ENCODE measurements at places on chromosomes 6 and 20.

- DNase-seq = no peak
Observed at GRCh38 chr6:91654357-91654756, 1067.5 kb upstream of the MAP3K7 start.

- no peak for DNase-seq
Observed at GRCh38 chr20:30485331-30486102, 771.9 kb upstream of the DEFB115 start.

GRCh38 chr6:157429248-157429647, 48.3 kb downstream of the ZDHHC14 start:
- DNase-seq = no peak

- DNase-seq = no peak
Observed at GRCh38 chr6:19988555-19988954, 151.4 kb downstream of the ID4 start.

GRCh38 chr20:63230800-63231268, 4.9 kb upstream of the BIRC7 start:
- no peak for DNase-seq

DNA sequence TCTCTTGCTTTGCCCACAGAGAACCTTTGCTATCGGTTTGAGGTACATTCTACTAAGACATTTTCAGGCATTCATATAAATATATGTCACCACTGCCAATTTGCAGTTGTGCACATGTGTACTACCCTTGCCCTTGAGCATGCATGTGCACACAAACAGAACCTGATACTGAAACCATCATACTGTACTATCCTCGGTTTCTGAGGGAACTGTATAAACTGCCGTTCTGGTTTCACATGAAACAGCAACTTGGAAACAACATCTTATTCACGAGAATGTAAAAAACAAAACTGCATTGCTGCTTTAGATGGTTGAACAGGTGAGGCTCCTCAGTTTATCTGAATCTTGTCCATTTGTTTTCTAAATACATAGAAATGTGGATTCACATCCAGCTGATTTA, 151.2 kb upstream of the TMEM170B start:
- no peak for DNase-seq

DNA sequence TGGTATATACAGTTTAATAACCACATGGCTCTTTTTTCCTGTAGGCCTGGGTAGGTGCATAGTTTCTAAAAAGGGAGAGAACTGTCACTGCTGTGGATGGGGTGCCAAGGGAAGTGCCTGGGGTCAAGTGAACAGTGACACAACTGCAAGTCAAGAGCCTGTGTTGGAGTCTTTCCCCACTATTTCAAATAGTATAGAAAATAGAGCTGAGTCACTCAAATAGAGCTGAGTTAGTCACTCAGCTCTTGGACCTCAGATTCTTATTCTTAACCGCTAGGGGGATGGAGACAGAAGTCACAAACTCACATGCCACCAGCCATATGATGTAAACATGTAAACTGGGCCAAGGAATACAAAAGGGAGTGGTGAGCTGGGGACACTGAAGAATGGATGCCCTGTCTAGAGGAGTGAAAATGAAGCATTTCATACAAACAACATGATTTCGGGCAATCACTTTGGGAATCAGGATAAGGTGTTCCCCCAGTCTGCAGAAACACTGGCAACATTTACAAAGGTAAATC, 2.1 kb downstream of the NQO2 start:
- DNase-seq = no peak

- no peak for DNase-seq
Observed at GRCh38 chr20:6994452-6994851, 227.0 kb downstream of the BMP2 start.

DNA sequence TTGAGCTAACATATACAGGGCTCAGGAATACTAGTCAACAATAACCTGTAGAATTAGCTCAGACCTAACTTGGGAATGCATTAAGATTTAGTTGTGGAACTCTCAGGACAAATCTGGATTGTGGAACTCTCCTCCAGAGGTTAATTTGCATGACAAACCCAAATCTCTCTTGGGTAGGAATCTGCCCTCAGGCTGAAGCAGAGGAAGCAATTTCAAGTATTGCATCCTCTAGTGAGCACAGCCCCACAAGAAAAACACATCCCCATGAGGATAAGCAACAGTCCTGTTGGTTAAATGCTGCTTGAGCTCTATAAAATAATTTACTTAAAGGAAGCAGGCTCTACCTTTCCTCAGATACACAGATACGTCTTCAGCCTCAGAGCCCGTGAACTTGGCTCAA, 170.9 kb upstream of the STXBP5 start:
- no peak for DNase-seq

DNA sequence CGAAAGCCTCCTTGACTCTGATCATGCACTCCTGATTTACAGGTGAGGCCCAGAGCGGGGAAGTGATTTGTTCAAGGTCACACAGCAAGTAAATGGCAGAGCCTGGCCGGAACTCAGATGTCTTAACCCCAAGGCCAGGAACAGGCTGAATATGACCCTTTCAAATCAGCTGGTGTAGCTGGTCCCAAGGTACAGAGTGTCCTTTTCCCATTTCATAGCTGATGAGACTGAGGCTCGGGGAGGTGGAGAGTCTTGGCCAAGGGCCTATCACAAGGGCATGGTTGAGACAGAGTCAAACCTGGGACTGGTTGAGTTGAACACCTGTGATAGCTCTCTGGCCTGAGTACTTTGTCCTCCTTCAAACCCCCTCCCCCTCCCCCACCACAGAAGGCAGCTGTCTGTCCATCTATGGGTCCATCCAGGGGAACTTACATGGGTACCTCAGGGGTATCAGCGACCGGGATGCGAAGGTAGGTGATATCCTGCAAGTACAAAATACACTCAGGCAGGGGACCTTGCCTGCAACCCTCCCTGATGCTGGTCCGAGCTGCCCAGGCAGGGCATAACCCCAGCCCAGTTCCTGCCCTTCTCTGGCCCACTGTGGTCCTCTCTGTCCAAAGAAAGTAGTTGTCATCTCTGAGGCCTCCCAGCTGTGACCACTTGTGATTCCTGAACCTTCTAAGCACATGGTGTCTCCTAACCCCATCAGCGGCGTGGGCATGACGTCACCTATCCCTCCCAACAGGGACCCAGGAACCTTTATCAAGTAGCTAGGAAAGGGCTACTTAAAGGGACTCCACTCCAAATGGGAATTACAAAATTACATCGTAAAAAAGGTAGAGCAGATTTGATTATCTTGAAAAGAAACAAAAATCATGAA, 5.6 kb downstream of the DUSP15 start:
- no peak for DNase-seq

DNA sequence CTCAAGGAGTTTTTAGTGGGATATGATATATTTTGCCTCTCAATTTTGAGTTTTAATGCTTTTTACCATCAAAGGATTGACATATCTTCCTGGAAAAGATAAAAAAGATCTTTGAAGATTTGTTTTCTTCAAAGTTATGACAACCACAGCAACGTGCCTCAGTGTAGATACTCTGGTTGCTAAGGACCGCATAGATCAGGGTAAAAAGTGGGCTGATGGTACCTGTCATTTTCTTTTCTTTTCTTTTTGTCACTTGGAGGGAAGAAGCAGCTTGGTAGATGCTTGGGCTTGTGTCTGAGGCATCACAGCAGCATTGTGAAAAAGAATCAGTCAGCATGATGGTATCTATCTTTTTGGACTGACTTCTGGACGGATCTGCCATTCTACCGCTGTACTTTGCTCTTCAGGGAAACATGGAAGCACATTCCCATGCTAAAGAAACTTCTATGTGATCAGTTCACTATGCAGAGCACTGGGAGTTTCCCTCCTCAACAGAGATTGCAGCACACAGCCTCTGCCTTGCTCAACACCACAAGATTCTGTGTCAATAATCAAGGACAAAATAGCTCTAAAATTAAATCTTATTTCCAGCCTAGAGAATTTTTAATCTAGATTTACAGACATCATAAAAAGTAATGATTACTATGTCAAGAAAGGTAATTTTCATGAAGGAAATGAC, 54.8 kb upstream of the SGK1 start:
- no peak for DNase-seq

DNA sequence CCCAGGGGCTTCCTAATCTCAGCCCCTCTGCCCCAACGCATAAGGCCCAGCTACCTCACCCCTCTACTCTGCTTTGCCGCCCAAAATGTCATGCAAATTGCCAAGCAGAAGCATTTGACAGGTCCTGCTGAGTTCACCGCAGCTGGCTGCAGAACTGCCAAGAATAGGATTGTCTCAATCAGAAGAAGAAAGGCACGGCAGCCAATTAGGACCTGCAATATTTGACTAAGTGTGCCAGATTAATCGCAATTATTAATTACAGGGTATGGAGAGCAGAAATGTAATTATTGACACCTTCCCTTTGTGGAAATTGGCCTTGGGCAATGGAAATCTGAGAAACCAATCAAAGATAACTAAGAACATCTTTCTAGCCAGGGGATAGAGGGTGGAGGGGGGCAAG, 318.6 kb downstream of the LRFN2 start:
- DNase-seq = no peak

GRCh38 chr6:126661646-126662045, 321.7 kb downstream of the CENPW start:
- DNase-seq = no peak

GRCh38 chr6:30508890-30509736, 19.8 kb downstream of the HLA-E start:
- no peak for DNase-seq

GRCh38 chr6:130116273-130116672, 97.9 kb downstream of the L3MBTL3 start:
- DNase-seq = no peak

GRCh38 chr20:22815603-22816315, 219.4 kb upstream of the SSTR4 start:
- DNase-seq = no peak

DNA sequence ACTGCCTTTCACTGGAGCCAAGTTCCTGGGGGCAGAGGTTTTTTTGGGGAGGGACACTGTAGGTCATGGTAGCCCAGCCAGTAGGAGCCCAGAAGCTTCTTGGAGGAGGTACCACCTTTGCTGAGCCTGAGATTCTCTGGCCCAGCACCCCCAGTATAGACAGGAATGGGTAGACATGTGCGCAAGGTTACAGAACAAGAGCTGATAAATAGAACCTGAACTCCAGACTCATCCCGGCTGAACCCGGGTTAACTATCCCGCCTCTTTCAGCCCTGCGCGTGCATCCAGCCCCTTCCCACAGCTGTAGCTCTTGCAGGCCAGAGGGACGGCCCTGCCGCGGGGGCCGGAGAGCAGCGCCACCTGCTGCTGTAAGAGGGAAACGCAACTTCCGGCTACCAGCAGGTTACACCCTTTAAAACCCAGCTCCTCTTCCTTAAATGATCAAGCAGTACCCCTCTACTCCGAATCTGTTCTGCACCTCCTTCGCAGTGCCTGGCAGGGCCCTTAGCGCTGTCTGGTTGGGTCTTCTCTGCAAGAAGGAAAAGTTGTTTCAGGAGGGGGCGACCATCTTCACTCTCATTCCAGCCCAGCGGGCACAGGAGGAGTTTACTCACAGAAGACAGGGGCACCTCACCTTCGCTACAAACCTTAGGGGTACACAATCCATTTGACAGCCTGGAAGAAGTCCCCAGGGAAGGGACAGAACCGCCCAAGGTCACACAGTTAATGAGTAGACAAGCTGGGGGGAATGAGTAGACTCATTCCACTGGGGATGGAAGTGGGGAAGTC, 7.5 kb downstream of the SRXN1 start:
- no peak for DNase-seq

DNA sequence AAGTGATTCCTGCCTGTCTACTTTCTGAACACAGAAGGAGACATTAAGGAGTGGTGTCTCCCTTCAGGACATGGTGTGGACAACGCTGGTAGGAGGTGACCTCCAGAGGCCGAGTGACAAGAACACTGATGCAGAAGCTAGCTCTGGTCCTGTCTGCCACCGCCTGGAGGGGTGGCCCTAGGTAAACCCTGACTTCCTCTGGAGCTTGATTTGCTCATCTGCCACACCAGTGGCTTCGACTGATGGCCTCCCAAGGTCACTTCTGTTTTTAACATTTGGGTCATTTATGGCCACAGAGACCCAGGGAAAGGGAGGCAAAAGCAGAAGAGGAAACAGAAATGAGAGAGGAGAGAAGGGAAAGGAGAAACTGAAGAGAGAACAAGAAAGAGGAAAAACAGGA, 49.4 kb upstream of the SLC22A23 start:
- DNase-seq = no peak

GRCh38 chr20:23528867-23529431, 38.0 kb downstream of the CST8 start:
- DNase-seq = no peak

- no peak for DNase-seq
Observed at GRCh38 chr6:110334423-110335180, 23.5 kb downstream of the METTL24 start.

- no peak for DNase-seq
Observed at GRCh38 chr20:41443691-41444090, 77.1 kb upstream of the EMILIN3 start.

GRCh38 chr6:65955034-65955433, 248.0 kb upstream of the EYS start:
- no peak for DNase-seq

DNA sequence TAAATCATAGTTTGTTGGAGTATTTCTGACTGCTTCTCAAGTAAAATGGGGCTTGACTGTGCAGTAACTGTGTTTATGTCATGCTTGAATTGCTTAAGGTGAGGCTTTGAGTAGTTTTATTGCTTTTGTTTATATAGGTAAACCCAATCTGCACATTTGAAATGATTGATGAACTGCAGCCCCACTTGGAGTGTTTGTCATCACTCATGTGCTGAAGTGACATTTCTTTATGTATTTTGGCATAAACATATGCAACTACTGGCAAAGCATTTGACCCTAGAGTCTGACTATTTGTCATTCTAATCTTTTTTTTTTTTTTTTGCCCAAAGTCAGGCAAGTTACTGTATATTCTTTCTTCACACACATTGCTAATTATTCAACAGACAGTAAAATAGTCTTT, 491.4 kb upstream of the POU3F2 start:
- no peak for DNase-seq

DNA sequence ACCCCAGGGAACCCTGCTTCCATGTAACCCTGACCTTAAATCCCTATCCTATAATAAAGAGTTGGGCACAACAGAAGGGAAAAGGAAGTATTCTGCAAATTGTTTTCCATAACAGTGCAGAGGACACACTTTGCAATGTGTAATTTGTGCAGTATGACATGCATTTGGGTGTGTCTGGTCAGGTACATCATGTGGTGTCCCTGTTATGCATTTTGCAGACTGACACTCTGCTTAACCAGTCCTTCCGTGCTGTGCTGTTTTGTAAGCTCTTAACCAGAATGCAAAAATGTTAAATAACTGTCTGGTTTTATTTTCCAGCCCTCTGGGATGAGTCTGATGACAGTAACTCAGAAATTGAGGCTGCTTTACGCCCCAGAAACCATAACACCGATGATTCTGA, 57.0 kb upstream of the XRN2 start:
- no peak for DNase-seq

GRCh38 chr6:7392402-7392801, 2.8 kb downstream of the RIOK1 start:
- no peak for DNase-seq

Data from vagina (tissue), 2 donors.